Activated CD4-positive, alpha-beta T cell treated with anti-CD3 and anti-CD28 coated beads for 36 hours (primary cell): ENCODE measurements at places on chromosomes 3 and 15.
A peak's percentile ranks its signal among the peaks of the same experiment; 100 is the strongest.

GRCh38 chr3:179113903-179114302 is 34.3 kb upstream of the PIK3CA start:
- H3K27ac ChIP-seq, result no peak overlapping the region
- H3K27me3 ChIP-seq, result peaks cover 4% of the 10 kb centered on the region
- no peak for DNase-seq
- no peaks in the 10 kb centered on the region for H3K4me1 ChIP-seq
- H3K36me3 ChIP-seq, result no peaks in the 10 kb centered on the region

- H3K27ac ChIP-seq, result no peak overlapping the region
- H3K4me1 ChIP-seq, result no peaks in the 10 kb centered on the region
- DNase-seq, result no peak
- H3K4me3 ChIP-seq, result no peak overlapping the region
Observed at GRCh38 chr15:37034392-37034791, 66.0 kb downstream of the MEIS2 start.

GRCh38 chr3:127276396-127276795 is 11.4 kb downstream of the PRR20G start:
- DNase-seq, result no peak
- H3K27ac ChIP-seq, result no peak overlapping the region
- H3K4me1 ChIP-seq, result no peaks in the 10 kb centered on the region
- H3K36me3 ChIP-seq, result no peaks in the 10 kb centered on the region
- no peak overlapping the region for H3K4me3 ChIP-seq

DNA sequence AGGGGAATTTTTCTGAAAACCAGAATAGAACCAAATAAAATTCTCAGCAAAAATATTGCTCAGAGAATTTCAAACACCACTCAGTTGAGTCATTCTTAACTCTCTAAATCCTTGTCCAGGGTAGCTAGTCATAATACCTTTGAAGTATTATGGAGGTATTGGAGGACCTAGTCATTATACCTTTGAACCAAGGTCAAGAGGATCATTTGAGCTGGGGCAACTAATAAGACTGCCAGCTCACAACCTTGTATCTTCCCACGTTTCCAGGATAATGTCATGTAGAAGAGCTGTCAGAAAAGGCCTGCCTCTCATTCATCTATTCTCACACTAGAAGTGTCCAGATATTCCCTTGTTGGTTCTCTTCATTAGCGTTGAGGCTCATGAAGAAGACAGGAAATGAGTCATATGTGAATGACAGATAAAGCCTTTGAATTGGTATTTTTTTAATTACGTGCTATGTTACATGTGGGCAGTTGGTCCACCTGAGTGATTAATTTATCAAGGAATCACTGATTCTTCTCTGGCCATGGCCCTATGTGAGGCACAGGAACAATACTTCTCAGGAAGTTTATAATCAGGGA is 48.3 kb downstream of the TOPAZ1 start:
- H3K27me3 ChIP-seq, result peaks cover 8% of the 10 kb centered on the region
- H3K4me3 ChIP-seq, result no peak overlapping the region
- H3K4me1 ChIP-seq, result no peaks in the 10 kb centered on the region

GRCh38 chr15:83284559-83285283 is at the start of gene BNC1:
Gene BNC1, minus strand, starts transcription at chr15:83284664. Its CDS starts 36 bp downstream, at chr15:83284628.
- peak within 1 kb of the TSS; percentile 35 for H3K4me3 ChIP-seq
- peaks cover 60% of the 10 kb centered on the region for H3K27me3 ChIP-seq
- peak; percentile 11 for DNase-seq

DNA sequence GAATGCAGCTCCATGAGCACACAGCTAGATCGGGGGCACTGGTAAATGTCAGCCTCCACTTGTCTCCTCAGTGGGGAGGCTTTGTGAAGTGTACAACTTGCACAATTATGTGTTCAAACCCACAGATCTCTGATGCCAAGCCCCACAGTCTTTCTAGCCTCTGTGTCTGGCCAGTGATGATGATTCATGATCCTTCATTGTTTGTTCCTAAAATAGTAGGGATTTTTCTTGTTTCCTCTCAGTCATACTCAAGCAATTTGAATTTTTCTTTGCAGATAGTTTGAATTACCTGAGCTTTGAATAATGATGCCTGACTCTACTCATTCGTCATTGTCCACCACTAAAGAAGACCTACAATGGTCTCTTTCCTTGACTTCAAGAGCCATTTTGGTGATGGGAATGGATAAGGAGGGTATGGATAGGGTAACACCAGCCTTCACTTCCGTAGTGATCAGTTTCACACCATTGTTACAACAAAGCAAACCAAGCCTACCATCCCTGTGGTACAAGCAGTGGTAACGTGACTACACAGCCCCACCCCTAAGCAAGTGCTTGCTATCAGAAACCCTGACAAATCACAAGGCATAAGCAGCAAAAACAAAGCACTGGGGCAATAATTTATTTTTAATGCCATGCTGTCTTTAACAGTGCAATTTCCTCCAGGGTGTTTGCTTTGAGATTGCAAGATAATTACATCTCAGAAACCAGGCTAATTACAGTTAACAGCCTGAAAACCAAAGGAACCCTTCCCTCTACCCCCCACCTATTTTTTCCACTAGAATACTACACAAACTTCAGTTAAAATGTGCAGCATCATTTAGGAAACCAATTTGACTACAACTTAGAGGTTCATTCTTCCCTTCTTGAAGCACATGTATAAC is 114.1 kb upstream of the PPP2R3A start:
- H3K36me3 ChIP-seq, result no peaks in the 10 kb centered on the region
- H3K4me1 ChIP-seq, result no peaks in the 10 kb centered on the region
- H3K27ac ChIP-seq, result no peak overlapping the region
- DNase-seq, result no peak
- peaks cover 10% of the 10 kb centered on the region for H3K27me3 ChIP-seq
